ENCODE measurements at places on chromosomes 7 and 10.

GRCh38 chr10:78696791-78697395 is 371.9 kb upstream of the ZMIZ1 start:
- DNase-seq = no peak

DNA sequence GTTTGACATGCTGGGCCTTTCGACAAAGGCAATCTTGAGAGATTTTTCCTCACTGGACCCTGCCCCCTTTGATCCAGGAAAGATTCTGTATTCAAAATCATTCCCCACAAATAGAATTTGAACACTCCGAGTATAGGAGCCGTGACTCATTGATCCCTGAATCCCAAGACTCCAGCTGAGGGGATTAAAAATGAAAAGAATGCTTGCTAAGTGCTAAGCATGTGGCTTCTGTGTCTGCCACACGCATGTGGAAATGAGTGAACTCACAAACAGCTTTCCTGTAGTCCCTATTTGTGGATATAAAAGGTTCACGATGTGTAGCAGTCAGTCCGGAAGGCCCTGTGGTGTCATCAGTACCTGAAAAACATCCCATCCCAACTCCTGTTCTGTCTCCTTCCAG is 674.3 kb downstream of the SDK1 start:
- DNase-seq = no peak

GRCh38 chr10:3060481-3060889 is 6.9 kb upstream of the PFKP start:
- no peak for DNase-seq

GRCh38 chr10:29039677-29040189 is 249.1 kb upstream of the LYZL1 start:
- no peak for DNase-seq

- DNase-seq = no peak
Measured at GRCh38 chr7:121156825-121157224, 168.3 kb downstream of the CPED1 start.

DNA sequence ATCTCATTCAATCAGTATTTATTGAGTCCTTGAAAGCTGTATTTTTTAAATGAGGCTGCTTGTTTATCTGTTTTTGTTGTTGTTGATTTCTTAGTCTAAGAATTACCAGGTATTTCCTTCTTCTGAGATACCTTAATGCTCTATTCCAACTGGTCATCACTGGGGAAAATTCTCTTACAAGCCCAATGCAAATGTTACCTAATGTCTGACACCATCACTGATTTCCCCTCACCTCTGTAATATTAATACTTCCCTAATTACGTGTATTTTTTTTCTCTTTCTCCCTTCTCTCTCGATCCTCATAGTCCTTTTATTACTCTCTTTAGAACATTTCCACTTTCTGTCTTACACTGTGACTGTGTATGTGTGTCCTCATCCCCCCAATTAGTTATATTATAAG is 13.9 kb downstream of the HDAC9 start:
- no peak for DNase-seq

DNA sequence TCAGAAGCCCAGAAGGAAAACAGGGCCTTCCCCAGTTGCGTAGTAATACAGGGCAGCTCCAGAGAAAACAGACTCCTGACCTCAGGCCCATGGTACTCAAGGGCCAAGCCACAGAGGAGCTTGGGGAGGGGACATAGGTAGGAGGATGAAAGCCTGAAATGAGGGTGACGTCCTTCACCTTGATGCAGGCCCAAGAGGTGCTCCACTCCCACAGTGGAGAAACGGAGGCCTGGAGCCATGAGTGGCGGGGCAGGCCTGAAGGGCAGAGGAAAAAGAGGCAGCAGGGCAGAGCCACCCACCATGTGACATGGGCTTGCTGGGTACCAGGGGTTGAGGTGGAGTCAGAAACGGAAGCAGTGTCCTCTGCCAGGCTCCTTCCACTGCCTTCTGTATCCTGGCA is 83.0 kb downstream of the C10orf105 start:
- no peak for DNase-seq

GRCh38 chr7:16431646-16432424 is 10.5 kb upstream of the CRPPA start:
- peak; percentile 23 for DNase-seq

- no peak for DNase-seq
Measured at GRCh38 chr7:27096768-27097514, 1.1 kb upstream of the HOXA1 start.

DNA sequence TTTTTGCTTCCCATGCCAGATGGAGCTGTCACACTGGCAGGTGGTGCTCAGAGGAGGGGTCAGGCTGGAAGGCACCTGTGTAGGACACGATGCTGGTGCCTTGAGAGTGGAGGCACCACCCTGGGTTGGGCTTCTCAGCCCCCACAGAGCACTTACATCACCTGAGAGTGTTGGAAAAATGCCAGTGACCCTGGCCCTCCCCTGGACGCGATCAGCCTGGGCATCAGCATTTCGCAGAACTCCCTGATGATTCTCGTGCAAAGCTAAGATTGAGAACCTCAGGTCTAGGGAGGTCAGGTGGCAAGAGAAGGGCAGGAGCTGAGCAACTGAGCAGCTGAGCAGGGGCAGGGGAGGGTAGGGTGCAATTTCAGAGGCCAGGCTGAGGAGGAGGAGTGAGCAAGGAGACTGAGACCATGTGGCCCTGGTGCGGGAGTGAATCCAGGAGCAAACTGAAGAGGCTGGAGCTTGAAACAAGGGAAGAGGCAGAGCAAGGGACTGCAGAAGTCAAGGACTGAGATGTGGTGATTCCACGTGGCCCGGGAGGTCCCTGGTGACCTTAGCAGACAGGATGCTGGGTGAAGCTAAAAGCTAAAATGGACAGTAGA is 24.7 kb upstream of the GRID1 start:
- no peak for DNase-seq

- DNase-seq = no peak
Measured at GRCh38 chr7:32506266-32507054, 11.2 kb downstream of the AVL9 start.

- no peak for DNase-seq
Measured at GRCh38 chr10:105992928-105993327, 1171.6 kb downstream of the SORCS1 start.

GRCh38 chr7:50261593-50261992 is 42.9 kb upstream of the IKZF1 start:
- DNase-seq = peak; percentile 51

DNA sequence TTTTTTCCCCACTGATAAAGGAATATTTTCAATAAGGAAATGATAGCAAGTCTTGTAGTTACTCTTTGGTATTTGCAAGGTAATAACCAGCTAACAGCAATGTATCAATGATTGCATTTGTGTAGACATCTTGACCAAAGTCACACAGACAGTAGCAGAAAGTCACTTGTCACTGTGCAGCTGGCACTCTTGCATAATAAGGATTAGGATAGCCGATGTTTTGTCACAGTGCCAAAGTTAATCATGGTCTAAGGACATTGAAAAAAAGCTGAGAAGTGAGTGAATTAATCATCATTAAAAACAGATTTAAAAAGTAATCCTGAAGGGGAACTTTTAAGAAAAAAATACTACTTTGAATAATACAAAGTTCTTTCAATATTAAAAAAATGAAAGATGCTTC is 834.3 kb upstream of the C7orf33 start:
- no peak for DNase-seq

DNA sequence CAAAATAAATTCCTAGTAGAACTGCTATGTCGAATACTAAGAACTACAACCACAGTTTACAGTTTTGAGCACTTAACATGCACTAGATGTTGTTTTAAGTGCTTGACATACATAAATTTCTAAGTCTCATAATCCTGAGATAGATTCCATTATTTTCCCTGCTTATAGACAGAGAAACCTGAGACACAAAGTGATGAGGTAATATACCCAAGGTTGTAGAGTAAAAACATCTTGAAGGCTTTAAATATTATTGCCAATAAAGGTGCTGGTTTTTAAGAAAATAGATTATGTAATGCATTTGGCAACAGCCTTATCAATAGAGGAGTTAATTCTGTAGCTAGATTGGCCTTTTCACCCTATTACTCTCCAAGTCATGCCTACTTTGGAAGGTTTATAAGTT is 48.2 kb downstream of the PLEKHA8 start:
- no peak for DNase-seq

- DNase-seq = no peak
Measured at GRCh38 chr10:34297541-34298345, 517.4 kb downstream of the PARD3 start.

DNA sequence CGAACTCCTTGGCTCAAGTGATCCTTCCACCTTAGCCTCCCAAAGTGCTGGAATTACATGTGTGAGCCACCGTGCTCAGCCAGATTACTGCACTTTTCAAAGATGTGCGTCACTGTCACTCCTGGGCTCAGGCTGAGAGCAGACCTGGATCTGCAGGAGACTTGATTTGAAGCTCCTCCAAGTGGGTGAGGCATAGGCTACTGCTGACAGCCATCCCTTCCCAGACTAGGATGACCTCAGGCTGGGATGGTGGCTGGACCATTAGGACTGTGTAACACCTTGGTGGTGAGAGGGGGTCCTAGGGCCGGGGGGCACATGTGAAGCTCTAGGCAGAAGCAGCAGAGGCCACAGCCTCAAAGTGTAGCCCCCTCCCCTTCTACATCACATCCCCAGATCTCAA is 8.2 kb upstream of the SRRM3 start:
- no peak for DNase-seq

DNA sequence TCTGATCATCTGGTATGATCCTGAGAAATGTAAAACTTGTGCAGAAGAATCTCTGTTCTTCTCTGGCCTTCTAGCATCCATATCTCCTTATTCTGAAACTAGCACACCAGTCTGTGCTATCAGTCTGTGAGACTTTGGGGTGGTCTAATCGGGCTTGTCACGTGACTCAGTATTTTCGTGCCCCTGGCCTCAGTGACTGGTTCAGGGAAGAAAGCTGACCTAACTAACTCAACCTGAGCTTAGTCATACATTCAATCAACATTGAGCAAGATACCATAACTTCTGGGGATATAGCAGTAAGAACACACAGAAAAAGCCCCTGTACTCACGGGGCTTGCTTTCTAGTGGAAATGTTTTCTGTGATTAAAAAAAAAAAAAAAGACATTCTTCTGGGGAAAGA is 109.3 kb downstream of the DKK1 start:
- no peak for DNase-seq

DNA sequence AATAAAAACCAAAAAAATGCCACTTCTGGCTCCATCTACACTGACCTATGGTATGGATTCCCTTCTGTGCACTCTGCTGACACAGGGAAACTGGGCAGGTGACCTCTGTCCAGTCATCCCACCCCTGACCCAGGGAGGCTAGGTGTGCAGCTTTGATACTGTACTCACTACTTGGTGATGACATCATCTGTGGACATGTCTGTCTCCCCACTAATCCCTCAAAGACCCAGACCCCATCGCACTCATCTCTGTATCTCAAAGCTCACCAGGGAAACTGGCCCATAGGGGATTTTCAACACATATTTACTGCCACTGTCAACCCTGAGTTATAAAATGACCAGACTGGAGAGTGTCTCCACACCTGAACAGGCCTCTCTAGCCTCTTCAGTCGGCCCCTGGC is 10.6 kb downstream of the SGMS1 start:
- DNase-seq = no peak

DNA sequence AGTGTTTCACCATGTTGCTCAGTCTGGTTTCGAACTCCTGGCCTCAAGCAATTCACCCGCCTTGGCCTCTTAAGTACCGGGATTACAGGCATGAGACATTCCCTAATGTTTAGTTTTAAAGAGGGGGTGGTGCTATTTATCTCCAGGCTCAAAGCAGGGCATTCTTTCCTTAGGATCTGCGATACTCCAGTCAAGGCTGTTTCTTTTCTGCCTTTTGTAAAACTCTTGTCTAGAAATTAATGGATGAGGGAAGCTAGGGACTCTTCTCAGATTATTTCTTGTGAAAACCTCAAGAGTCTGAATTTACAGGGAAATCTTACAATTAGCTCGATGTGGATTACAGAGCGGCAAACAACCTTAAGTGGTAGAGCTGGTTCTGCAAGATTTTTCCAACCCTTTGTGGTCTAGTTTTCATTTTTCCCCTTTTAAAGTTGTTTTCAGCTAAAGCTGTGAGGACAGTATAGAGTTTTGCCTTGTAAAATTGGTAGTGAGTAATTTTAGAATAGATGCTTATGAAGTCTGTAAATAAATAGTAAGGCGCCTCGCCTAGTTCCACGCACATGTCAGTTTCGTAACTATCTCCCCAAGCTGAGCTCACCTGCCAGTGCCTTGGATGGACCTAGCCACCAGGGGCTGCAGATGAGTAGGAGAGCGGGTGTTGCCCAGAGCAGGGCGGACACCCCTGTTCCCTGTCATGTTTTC is 53.1 kb downstream of the CUX1 start:
- DNase-seq = no peak

DNA sequence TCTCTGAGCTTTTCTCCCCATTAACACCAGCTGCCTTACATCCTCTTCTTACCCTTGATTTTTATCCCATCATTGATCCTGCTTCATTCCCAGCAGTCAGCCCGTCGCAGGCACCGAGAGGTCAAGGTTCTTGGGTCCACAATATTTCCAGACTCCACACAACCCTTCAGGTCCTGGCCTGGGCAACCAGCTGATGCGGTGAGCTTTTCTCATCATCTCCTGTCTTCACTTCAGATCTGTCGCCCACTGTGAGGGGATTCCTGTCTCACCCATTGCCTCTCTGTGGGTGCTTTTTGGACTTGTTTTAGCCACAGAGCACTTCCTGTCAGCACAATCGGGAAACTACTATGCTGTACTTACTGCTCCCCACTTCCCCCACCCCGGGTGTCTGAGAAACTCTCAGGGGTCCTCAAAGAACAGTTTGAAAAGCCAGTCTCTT is 8.4 kb upstream of the PVRIG start:
- peak; percentile 60 for DNase-seq

DNA sequence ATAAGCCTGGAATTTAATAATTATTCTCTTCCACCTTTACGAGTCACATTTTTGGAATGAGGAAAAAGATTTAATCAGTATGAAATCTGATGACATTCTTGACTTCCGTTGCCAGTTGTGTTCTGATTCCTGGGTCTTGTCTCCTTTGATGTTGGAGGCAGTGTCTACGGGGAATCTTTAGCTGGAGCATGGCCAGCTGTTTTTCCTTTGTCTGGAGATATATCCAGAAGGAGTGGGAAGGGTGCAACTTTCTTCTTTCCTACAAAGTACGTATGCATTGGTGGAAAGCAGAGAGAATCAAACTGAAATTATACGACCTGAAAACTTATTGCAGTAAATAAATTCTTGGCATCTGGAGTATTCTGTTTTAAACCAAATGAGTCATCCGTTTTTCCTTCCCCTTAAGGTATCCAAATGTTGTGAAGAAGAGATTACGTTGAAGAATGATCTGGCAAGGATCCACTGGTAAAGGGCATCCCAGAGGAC is 6.9 kb upstream of the GNG11 start:
- DNase-seq = no peak
